Colonic mucosa (tissue), 4 donors: ENCODE measurements at places on chromosomes 1 and 21. TPM values are rescaled to one million over a fixed set of nuclear protein-coding genes. Genes with fewer than 3 reads are reported as not detected.

GRCh38 chr1:203678943-203679661, 52.5 kb downstream of the ATP2B4 start:
- no peak overlapping the region for H3K27ac ChIP-seq
- H3K27me3 ChIP-seq = no peaks in the 10 kb centered on the region
- peaks cover 5% of the 10 kb centered on the region for H3K4me1 ChIP-seq
- DNase-seq = no peak

DNA sequence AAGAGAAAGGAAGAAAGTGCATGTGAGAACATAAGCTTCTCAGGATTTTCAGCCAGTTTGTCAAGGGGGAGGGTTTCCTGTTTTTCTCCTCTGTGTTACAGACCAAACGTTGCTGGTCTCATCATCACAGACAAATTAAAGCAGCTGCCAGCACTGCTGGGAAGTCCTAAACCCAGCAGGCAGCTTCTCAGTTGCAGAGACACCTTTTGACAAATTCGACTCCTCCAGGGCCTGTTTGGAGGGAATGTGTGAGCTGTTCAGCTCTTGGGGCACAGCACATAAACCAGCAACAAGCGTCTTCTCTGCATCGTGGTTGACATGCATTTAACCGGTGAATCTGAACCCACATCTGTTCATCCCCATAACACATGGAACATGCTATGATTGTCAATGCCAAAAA, 454.6 kb upstream of the RUNX1 start:
- H3K4me1 ChIP-seq = no peaks in the 10 kb centered on the region
- peak overlapping the region; percentile 24 for H3K27ac ChIP-seq
- H3K4me3 ChIP-seq = no peak overlapping the region
- H3K27me3 ChIP-seq = no peaks in the 10 kb centered on the region
- no peak for DNase-seq

The E2F2 gene
- 8.2 TPM for total RNA-seq

- no peak overlapping the region for H3K4me3 ChIP-seq
- no peak overlapping the region for H3K27ac ChIP-seq
- H3K27me3 ChIP-seq = no peaks in the 10 kb centered on the region
- H3K4me1 ChIP-seq = no peaks in the 10 kb centered on the region
- DNase-seq = no peak
Observed at GRCh38 chr1:198387587-198387986, 152.9 kb downstream of the ATP6V1G3 start.

The KRTAP7-1 gene
- total RNA-seq = not detected

DNA sequence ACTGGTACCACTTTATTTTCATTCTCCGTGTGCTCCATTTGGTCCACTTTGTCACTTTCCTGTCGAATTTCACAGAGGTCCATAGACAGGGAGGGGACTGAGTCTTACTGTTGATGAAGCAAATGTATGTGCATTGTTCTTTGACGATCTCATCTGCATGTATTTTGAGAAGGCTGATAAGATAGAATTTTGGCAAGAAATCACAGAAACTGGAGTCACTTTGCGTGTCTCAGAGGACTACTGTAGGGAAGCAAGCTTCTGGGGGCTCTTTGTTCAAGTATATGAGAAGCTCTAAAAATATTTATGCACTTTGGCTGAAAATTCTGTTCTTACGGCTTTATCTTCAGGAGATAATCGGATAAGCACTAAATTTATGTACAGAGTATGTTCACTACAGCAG, 78.1 kb downstream of the PCBP3 start:
- DNase-seq = no peak
- no peak overlapping the region for H3K4me3 ChIP-seq
- no peak overlapping the region for H3K27ac ChIP-seq
- no peaks in the 10 kb centered on the region for H3K36me3 ChIP-seq
- no peaks in the 10 kb centered on the region for H3K27me3 ChIP-seq
- H3K4me1 ChIP-seq = no peaks in the 10 kb centered on the region

DNA sequence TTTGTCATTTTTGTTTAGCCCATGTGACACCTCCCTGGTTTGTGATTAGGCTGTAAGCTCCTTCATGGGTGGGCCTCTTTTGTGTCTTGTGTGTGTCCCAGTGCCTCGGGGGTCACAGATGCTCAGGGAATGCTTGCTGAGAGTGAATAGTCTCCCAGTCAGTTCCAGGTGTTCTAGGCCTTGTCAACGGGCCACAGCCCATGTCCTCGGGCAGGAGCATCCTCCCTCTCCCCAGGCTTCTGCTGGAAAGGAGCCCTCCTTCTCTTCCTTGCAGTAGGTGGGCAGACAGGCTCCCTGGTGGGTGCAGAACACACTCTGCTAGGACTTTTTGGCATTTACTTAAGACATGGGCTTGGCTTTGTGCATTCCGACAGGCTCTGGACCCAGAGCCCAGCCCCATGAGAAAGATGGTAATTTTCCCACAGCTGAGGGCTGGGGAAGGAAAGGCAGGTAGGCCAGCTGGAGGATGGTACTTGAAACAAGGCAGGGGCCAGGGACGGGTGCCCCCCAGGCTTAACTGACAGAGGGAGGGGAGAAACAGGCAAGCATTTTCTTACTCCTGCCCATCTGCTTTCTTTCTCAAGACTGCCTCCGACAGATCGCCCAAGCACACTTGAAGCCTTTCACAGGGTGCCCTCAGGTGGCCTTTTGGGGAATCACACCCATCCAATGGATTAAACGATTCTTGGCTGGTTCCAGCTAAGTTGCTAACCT, 7.1 kb upstream of the CPLANE2 start:
- H3K36me3 ChIP-seq = no peaks in the 10 kb centered on the region
- H3K4me1 ChIP-seq = peaks cover 14% of the 10 kb centered on the region
- no peak overlapping the region for H3K4me3 ChIP-seq
- no peaks in the 10 kb centered on the region for H3K27me3 ChIP-seq

- DNase-seq = no peak
- no peak overlapping the region for H3K4me3 ChIP-seq
- no peak overlapping the region for H3K27ac ChIP-seq
- peaks cover 5% of the 10 kb centered on the region for H3K4me1 ChIP-seq
Observed at GRCh38 chr1:27597516-27598294, 6.2 kb downstream of the AHDC1 start.

DNA sequence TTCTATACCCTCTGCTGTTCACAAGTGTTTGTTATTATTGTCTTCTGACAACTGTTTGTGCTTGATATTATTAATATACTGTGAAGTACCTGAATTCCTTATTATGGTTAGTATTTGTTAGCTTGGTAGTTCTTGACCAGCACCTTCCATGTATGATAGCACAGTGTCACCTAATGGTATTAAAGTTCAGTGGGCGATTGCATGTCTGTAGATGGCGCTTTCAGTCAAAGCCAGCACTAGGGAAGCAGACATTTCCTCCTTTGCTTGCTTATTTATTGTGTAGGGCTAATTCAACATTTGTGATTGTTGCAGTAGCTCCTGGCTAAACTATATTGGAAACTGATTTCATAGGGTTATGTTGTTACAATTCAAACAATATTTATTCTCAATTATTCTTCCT, 218.0 kb downstream of the ZP4 start:
- no peaks in the 10 kb centered on the region for H3K27me3 ChIP-seq
- no peaks in the 10 kb centered on the region for H3K36me3 ChIP-seq
- no peaks in the 10 kb centered on the region for H3K4me1 ChIP-seq
- H3K27ac ChIP-seq = no peak overlapping the region
- H3K4me3 ChIP-seq = no peak overlapping the region
- DNase-seq = no peak

DNA sequence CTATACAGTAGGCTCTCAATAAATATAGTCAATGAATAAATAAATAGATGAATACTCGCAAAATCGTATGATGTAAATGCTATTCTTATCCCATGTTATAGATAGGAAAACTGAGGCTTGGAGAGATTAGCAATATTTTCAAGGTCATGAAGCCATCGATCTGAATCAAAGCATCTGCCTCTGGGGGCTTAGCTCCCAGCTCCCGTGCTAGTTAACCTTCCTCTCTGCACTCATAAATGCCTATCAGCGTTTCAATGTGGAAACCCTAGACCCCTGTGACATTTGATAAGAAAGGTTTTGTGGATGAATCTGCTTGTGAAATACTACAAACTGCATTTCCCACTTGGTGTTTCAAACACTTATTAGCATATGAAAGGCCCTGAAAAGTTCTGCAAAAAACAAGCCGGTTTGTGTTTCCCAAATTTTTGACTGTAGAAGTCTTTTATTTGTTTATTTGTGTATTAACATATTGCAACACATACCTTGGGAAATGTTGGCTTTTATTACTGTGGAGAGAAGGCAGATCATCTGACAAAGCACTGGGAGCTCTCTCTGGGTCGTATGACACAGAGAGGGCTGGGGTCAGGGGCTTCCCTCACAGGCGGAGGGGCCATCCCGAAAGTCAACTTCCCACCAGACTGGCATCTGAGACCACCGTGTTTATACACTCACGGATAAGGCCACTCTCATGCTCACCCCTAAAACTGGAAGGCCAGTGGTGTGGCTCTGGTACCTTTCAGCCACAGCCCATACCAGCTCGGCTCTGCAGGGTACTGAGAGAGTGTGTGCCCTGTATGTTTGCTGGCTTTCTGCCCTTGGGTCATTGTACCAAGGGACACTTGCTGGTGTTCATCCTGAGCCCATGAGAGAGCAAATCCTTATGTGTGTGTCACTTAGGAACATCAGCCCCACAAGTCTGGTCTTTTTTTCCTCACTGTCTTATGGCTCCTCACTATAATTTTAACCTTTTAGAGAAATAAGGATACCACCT, 993 bp upstream of the PROK1 start:
- H3K27me3 ChIP-seq = no peaks in the 10 kb centered on the region
- H3K4me3 ChIP-seq = no peak overlapping the region
- DNase-seq = no peak

GRCh38 chr1:212700892-212701819, 1.5 kb upstream of the BATF3 start:
- H3K4me1 ChIP-seq = peaks cover 11% of the 10 kb centered on the region
- peaks cover 57% of the 10 kb centered on the region for H3K27me3 ChIP-seq
- H3K36me3 ChIP-seq = no peaks in the 10 kb centered on the region
- DNase-seq = peak; percentile 43
- H3K27ac ChIP-seq = peak overlapping the region; percentile 62

DNA sequence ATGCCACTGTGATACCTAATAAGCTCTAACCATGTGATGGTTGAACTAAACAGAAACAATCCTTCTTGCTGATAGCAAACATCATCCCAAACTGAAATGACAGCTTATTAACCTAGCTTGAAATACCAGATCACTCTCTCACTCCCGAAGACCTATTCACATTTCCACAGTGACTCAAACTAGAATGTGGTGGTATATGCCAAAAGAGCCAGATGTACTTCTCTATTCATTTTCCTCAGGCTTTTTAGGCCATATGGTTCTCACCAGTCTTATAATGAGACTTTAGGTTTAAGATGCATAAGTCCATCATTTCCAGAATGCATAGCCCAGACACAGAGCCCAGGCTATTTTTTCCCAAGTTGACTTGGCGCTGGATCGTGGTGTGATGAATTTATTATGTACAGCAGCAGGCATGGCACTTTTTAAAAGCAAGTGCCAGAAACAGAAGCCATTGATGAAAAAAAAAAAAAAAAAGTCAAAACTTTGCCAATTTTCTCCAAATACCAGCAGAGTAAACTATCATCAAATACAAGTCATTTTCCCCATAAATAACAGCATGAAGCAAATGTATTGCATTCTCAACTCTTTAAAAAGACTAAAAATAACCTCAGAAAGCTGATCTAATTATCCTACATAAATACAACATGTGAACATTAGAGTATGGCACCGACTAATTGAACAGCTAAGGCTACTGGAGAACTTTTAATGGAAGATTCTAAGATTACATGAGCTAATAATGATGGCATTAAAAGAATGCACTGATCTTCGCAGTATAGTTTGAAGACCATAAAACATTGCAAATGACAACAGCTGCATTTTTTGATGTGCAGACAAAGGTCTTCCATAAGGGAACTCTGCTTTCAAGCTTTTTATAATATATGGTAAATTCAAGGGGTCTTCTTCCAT, 365.4 kb downstream of the LRRIQ3 start:
- H3K36me3 ChIP-seq = no peaks in the 10 kb centered on the region
- no peak overlapping the region for H3K27ac ChIP-seq
- no peak overlapping the region for H3K4me3 ChIP-seq
- H3K27me3 ChIP-seq = no peaks in the 10 kb centered on the region

The SPATA45 gene
- total RNA-seq = not detected

- H3K4me1 ChIP-seq = no peaks in the 10 kb centered on the region
- no peak for DNase-seq
- no peaks in the 10 kb centered on the region for H3K27me3 ChIP-seq
- H3K4me3 ChIP-seq = no peak overlapping the region
- H3K36me3 ChIP-seq = no peaks in the 10 kb centered on the region
Observed at GRCh38 chr21:18350216-18350615, 53.4 kb downstream of the TMPRSS15 start.

DNA sequence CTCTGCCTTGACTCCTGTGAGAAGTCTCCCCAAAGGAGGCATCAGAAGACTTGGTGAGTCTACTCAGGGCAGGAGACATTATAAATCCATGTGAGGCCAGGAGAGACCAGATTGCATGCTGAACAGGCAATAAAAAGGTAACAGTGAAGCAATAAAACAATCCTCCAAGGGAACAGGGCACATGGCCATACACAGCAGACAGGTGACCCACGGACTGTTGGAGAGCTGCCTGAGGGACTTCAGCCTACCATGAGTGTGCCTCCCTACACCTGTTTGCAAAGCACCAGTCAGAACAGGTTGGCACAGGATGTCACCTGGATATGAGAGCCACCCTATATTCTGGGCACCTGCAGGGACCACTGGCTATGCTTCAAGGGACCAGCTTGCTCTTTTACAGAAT, 67.6 kb downstream of the MAB21L3 start:
- H3K4me3 ChIP-seq = no peak overlapping the region
- no peaks in the 10 kb centered on the region for H3K4me1 ChIP-seq
- H3K36me3 ChIP-seq = no peaks in the 10 kb centered on the region
- H3K27ac ChIP-seq = peak overlapping the region; percentile 73
- no peaks in the 10 kb centered on the region for H3K27me3 ChIP-seq
- peak; percentile 91 for DNase-seq

GRCh38 chr21:46322351-46323226, 1.1 kb downstream of the C21orf58 start:
- H3K27me3 ChIP-seq = no peaks in the 10 kb centered on the region
- H3K27ac ChIP-seq = no peak overlapping the region
- DNase-seq = peak; percentile 35
- no peaks in the 10 kb centered on the region for H3K4me1 ChIP-seq

GRCh38 chr21:45602106-45602505, 41.4 kb upstream of the PCBP3 start:
- H3K27me3 ChIP-seq = no peaks in the 10 kb centered on the region
- no peak overlapping the region for H3K4me3 ChIP-seq
- no peak overlapping the region for H3K27ac ChIP-seq
- DNase-seq = no peak
- H3K36me3 ChIP-seq = no peaks in the 10 kb centered on the region

The ECE1 gene
- total RNA-seq = 99.0 TPM

- DNase-seq = peak; percentile 40
- H3K4me1 ChIP-seq = no peaks in the 10 kb centered on the region
- no peaks in the 10 kb centered on the region for H3K36me3 ChIP-seq
Observed at GRCh38 chr1:33149453-33150190, 32.2 kb downstream of the TRIM62 start.

The SLC30A10 gene
- 10.5 TPM for total RNA-seq

- no peaks in the 10 kb centered on the region for H3K4me1 ChIP-seq
- no peak overlapping the region for H3K27ac ChIP-seq
- no peak for DNase-seq
- no peaks in the 10 kb centered on the region for H3K27me3 ChIP-seq
- no peak overlapping the region for H3K4me3 ChIP-seq
Observed at GRCh38 chr1:34005309-34005708, 141.4 kb downstream of the HMGB4 start.

- no peak overlapping the region for H3K27ac ChIP-seq
- H3K27me3 ChIP-seq = no peaks in the 10 kb centered on the region
- H3K36me3 ChIP-seq = no peaks in the 10 kb centered on the region
- DNase-seq = no peak
- no peak overlapping the region for H3K4me3 ChIP-seq
- H3K4me1 ChIP-seq = no peaks in the 10 kb centered on the region
Observed at GRCh38 chr1:36582066-36582755, 99.5 kb upstream of the CSF3R start.
